ENCODE measurements at places on chromosomes 2 and 18.

DNA sequence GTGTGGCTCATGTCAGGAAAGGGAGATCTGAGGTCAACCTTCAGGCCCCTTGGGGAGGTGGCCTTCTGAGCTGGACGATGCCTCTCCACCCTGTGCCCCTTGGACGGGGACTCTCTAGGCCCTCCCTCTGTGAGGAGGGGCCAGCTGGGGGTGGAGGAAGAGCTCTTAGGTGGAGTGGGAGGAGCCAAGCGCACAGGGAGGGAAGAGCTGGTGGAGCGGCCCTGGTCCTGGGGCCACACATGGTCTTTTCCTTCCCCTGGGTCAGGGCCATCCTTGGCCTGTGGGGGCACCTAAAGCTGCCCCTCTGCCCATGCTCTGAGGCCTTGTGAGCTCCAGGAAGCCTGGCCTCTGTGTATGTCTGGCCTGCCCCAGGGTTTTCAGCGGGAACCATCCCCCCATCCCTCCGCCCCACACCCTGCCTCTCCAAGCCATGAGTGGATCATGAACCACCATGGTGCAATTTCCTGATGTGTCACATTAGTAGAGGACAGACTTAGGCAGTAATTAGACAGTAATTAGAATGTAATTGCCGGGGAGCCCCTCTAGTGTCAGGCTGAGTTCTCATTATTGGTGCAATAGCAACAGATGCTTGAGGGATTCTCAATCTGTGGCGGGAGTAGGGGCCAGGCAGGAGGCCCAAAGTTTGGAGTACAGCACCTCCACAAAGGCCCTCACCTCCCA is 63.0 kb downstream of the GLI2 start:
- no peak for DNase-seq

DNA sequence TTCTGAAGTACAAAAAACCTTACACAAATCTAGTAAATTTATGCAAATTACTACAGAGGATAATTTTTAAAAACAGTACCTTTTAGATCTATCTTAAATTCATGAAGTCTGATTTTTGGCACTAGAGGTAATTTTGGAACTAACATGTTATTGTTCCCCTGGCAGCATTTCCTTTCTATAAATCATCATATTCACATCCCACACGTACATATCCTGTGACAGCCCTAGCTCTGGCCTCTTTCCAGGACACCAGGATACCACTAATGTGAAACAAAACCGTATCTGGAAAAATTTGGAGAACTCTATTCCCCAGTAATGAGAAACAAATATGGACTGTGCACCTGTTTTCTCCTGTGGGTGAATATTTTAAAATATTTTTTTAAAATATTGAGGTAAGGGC is 14.0 kb upstream of the BIRC6 start:
- no peak for DNase-seq

GRCh38 chr2:163463411-163463810 is 272.4 kb downstream of the FIGN start:
- no peak for DNase-seq

DNA sequence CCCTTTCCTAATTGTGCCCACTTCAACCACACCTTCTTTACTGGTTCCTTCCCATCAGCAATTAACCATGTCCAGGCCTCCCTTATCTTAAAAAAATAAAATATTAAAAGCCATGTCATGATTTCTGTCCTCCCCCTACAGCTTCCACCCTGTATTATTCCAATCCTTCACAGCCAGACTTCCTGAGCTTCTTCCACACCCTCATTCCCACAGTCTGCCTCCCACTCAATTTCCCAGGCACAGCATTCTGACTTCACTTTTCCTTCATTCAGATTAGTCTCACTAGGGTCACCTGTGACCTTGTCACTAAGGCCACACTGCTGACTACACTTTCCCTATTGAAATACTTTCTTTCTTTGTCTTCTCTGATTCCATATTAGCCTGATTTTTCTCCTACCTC is 159.4 kb downstream of the DIS3L2 start:
- no peak for DNase-seq

GRCh38 chr2:157843081-157843480 is 33.0 kb downstream of the ACVR1 start:
- DNase-seq, result no peak

DNA sequence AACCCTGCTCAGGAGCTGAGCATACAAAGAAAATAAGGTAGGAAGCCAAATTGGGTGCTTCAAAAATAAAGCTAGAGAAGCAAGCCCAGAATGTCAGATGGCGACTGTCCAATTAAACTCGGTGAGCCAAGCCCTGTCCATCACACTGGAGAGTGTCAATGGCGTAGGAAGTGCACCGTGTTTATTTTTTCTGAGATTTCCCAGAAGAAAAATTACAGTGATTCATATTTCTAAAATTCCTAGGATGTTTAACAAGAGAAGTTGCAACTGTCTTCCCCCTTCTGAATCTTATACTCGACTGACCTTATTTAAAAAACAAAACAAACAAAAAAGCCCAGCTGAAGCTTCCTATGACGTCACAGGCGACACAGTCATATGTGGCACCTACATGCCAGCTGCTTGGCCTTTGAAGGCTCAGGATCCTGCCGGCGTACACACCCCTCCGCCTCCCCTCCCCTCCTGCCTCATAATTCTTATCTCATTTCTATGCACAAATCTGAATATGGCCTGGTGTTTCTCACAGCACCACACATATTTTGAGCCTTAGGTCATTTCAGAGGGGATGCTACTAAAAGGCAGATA is 60.8 kb downstream of the MBP start:
- DNase-seq, result peak; percentile 63

- no peak for DNase-seq
Observed at GRCh38 chr2:64685430-64685829, 31.7 kb upstream of the SERTAD2 start.

DNA sequence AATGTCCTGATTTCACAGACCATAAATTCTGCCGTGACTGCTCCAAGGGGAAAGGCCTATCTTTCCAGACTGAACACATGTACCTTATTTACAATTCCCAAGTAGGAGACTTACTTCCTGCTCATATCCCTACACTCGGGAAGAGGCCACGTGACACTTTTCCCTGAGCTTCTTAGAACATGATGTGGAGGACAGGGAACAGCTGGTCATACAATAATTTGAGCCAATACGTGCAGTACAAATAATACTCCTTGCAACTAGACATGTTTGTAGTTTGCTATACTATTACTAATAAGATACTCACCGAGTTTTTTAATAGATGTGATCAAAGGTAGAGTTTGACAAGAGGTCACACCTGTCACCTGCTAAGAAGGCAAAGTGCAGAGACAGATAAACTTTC is 256.4 kb downstream of the SP3 start:
- no peak for DNase-seq

Measured in stimulated activated CD4-positive, alpha-beta T cell treated with anti-CD3 and anti-CD28 coated beads, Interleukin-2, amount 100 ng/mL, for 24 hours (primary cell).